ENCODE measurements at places on chromosomes 6 and 20. TPM values are rescaled to one million over a fixed set of nuclear protein-coding genes. Genes with fewer than 3 reads are reported as not detected.

Gene SLC23A2
- 25.3 TPM for polyA plus RNA-seq

- DNase-seq: no peak
Observed at GRCh38 chr20:48875914-48876240, 45.6 kb upstream of the ARFGEF2 start.

Gene IL17A
- polyA plus RNA-seq: not detected

DNA sequence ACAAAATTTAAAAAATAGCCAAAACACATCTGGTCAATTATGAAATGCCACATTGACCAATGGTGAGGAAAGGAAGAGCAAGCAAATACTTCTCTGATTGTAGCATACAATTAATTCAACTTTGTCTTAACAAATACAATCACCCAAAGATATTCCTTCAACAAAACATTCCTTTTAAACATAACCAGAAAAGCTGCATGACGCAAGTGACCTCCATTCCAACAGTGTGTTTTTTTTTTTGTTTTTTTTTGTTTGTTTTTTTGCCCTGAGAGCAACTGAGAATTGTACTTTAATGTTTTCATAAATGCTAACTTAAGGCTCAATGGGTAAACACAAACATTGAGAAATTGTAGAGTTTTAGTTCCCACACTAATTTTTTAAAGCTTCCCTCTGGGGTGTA, 184.4 kb downstream of the PTPRK start:
- DNase-seq: no peak

All from left renal cortex interstitium (tissue), 4 donors.